Adipocyte (in vitro differentiated cells): ENCODE measurements at places on chromosomes 1 and 21.

DNA sequence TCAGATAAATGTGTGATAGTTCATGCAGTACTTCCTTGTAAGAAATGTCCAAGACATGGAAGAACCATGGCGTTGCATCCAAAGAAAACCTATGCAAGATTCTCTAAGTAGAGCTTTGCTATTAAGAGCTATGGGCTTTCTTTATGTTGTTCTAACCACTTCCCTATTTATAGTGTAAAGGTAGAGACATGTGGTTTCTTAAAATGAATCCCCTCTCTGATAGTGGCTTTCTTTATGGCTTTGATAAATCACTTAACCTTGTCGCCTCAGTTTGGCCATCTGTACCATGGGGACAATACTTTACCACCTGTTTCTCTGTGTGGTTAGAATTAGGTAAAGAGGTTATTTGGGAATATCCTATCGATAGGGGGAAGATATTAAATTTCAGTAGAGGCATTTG is 305.5 kb downstream of the NFIA start:
- no peak for DNase-seq

- peak; percentile 84 for DNase-seq
Measured at GRCh38 chr1:6800745-6801144, 15.5 kb downstream of the CAMTA1 start.

DNA sequence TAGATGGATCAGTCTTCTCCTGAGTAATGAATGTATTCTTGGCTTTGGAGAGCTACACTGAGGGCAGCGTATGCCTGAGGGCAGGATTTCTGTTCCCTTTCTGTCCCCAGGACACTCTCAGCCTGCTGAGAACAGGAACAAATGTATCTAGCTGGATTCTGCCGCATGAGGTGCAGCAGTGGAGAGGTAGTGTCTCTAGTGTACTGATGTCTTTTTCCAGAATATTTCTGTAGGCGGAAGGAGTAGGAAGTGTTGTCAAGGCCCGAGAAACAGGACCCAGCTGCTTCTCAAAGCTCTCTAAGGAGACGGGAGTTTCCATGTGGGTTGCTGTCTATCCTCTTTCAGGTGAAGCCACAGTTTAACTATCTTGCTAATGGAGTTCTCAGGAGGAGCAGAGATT is 65.5 kb downstream of the MT1HL1 start:
- no peak for DNase-seq

DNA sequence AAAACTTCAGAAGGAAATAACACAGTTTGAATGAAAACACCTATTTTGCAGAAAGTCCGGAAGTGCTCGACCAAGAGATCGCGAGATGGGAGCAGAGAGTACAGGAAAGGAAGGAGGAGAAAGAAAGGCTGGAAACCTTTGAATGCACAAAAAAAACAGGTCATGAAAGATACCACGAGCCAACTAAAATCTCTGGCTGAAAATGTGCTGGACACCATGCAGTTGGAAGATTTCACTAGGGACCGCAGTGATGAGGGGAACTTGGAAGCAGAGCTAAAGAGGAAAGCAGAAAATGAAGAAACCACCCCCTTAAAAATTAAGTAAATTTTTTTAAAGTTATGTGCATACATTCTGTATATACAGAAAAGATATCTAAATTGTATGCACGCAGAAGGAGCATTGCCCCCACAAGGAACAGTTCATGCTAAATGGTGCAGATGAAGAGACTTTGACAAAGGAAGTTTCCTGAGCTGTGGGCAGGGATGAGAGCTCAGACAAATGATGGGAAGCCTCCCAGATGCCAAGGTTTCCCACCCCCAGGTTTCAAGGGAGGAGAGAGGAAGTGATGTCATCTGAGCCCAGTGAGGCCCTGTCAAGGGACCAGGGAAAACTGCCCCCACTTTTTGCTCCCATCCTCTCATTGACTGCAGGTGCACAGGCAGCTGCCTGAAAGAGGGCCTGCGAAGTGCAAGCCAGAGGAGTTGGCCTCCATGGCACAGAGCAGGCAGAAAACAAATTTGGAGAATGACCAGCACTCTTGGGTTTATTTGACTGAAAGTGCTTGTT is 52.5 kb downstream of the ETS2 start:
- no peak for DNase-seq

DNA sequence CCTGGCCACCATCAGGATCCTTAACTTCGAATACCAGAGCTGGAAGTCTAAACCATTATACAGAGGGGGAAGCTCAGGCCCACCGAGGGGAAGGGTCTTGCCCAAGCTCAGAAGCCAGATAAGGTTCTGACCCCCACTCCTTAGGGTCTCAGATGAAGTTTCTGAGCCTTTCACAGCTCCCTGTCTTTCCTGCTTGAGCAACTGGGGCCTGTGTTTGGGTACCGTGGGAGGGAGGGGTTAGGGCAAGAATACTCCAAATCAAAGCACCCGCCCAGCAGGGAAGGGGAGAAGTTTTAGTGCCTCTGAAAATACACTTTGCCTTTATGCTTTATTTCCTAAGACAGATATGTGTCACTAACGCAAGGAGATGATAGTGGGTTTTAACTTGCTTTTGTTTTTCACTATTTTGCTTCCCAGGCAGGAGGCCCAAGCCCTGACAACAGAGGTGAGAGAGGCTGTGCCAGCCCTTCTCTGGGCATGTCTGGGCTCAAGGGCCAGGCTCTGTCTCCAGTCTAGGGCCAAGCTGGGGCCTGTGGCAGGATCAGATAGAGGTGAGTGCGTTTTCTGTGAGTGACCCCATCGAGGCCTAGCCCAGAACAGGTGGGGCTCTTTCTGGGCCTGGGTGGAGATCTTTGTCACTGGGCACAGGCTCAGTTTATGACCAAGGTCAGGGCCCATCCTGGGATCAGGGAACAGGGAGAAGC is 20.5 kb upstream of the TENT5B start:
- no peak for DNase-seq

GRCh38 chr1:24084050-24084449 is 27.9 kb downstream of the MYOM3 start:
- no peak for DNase-seq

DNA sequence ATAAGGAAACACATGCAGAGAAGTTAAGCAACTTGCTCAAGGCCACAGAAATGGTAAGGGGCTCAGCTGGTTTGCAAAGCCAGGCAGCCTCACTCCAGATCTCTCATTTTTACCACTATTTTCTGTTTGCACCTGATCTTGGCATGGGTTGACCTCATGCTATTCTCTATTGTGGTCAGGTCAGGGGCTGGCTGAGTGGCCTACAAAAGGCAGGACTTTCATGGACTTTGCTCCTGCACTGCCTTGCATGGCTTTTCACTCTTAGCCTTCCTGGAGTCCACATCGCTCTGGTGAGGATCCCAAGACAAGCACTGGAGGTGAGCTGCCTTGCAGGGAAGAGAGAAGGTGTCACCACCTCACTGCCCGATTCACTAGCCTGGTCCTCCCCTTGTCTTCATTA is 56.8 kb upstream of the CSF3R start:
- no peak for DNase-seq

DNA sequence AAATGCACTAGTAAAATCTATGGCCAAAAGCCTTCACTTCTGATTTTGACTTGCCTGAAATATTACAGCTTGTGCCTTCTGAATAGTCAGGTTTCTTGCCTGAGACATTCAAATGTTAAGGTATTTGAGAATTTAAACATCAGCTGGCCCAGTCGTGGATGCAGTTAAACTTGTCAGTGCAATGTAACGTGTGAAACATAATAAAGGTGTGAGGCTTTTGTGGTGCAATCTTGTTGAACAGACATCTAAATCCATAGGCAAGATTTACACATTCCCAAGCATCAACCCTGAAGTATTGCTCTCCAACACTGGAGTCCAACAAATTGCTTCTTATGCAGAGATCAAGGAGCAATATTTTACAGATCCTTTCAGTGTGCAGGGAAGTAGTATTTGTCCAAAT is 4.4 kb downstream of the CCN1 start:
- DNase-seq, result no peak

GRCh38 chr1:51636191-51636590 is 19.3 kb downstream of the OSBPL9 start:
- no peak for DNase-seq

DNA sequence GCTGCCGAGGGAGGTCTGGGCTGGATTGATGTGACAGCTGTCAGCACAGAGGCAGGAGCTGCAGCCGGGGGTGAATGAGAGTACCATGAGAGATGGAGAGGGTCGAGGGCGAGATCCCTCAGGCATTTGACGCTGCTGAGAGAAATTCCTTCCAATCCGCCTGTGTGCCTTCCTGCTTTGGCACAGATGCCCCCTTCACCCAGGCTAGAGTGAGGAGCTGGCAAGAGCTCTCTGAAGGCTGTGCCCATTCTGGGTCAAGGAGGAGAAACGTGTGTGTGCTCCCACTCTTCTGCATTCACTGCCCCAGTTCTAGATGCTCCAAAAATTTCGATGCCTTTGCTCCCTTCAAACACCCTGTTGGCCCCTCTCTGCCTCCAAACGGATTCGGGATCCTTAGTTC is 4.8 kb downstream of the ARTN start:
- DNase-seq, result no peak

DNA sequence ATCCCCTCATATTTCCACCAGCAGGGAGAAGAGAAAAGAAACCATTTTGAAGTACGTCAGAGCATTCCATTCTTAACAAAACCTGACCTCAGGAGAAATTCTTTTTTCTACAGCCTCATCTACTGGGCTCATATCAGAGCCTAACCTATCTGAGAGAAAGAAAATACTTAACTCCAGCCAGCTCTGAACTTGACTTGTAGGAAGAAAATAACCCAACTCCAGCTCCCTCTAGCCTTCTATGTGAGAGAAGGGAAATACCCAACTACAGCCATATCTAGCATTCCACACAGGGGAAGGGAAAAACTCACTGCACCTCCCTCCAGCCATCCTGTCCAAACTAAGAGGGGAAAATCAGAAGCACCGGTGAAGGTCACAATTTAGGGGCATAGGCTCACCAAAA is 57.7 kb downstream of the SPATA6 start:
- DNase-seq, result peak; percentile 10

DNA sequence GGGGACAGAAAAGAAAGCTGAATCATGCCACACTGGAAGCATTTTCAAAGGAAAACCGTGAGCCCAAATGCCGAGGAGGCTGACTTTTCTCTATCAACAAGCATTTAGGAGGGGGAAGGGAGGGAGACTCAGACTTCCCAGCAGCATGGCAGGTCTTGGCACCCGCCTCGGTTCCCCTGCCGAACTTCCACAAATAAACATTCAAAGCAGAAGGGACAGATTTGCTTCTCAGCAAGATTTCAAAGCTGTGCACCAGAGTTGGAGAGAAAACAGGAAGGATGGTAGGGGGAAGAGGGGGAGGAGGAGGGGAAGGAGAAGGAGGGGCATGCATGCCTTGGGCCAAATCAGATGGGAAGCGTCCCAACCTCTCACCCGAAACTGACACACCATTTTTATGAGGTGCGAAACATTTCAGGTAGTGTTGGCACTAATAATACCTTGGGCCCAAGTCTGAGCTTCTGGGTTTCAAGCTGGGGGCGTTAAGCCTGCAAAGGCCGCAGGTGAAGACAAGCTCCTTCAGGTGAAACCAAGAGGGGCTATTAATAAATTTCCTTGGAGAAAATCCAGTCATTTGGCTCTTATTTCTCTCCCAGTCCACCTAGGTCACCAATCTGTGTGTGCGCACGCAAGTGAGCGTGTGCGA is 26.4 kb downstream of the ABCA4 start:
- DNase-seq, result peak; percentile 57

DNA sequence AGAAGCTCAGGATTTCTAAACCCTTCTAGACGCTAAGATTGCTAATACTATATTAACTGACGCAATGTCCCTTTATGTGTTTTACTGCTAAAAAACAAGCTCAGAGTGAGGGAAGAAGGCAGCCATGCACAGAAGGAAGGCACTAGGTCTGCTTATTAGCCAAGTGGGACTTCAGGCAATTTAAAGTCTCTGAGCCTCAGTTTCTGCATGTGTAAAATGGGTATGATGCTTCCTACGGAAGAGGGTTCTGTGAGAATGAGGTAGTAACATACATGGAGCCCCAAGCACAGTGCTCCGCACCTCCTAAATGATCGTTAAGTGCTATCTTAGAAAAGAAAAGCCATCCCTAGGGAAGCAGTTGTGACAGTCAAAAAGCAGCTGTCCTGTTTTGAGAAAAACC is 16.9 kb downstream of the MIS18A start:
- DNase-seq, result no peak

GRCh38 chr1:29243871-29244200 is 7.5 kb downstream of the PTPRU start:
- peak; percentile 75 for DNase-seq

GRCh38 chr1:203563291-203563690 is 63.3 kb upstream of the ATP2B4 start:
- DNase-seq, result no peak

- no peak for DNase-seq
Measured at GRCh38 chr21:46131838-46132651, 23.3 kb downstream of the FTCD start.

GRCh38 chr1:221648201-221648600 is 93.7 kb downstream of the DUSP10 start:
- DNase-seq, result no peak

- DNase-seq, result no peak
Measured at GRCh38 chr1:244439391-244440032, 12.2 kb downstream of the ADSS2 start.

- DNase-seq, result peak; percentile 76
Measured at GRCh38 chr1:54273092-54273794, 73.3 kb downstream of the MRPL37 start.

DNA sequence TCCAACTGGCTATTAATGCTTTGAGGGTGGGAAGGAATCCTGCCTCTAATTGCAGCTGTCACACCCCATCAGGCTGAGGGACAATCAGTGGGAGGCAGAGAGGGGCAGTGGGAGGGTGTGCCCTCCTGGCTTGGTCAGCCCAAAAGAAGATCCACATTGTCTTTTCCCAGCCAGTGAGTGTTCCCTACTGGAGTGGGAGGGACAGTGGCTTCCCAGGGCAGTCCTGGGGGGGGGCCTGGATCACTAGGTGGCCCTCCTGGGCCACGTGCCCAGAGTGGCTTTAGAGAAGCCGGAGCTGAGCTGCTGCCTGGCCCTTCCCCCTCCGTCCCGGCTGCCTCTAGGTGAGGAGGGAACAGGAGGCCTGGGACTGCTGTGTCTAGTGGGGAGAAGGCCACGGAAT is 14.0 kb downstream of the INKA2 start:
- DNase-seq, result no peak

DNA sequence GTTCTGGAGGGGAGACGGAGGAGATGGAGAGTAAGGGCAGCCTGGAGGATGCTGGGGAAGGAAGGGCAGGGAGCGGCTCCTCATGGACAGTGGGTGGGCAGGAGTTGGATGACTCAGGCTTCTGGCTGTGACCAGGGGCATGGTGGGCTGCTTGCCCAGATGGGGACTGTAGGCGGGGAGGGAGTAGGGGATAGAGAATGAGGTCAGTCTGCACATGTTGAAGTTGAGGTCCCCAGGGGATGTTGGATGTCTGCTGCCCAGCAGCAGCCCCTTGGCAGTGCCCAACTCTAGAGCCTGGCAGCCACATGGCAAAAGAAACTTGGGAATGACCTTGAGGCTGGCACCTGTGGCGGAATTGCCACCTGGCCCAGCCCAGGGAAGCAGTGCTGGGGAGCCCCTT is 6.4 kb downstream of the SELENON start:
- peak; percentile 51 for DNase-seq

- no peak for DNase-seq
Measured at GRCh38 chr21:20276954-20277353, 721.3 kb upstream of the NCAM2 start.

GRCh38 chr1:66452162-66452561 is 81.8 kb upstream of the SGIP1 start:
- no peak for DNase-seq
